ENCODE measurements at places on chromosomes 2 and 18.

- DNase-seq, result no peak
These were observed 44.3 kb downstream of the CCDC148 start for GRCh38 chr2:158412206-158412605.

GRCh38 chr18:59657012-59657411, 40.2 kb downstream of the CCBE1 start:
- no peak for DNase-seq

DNA sequence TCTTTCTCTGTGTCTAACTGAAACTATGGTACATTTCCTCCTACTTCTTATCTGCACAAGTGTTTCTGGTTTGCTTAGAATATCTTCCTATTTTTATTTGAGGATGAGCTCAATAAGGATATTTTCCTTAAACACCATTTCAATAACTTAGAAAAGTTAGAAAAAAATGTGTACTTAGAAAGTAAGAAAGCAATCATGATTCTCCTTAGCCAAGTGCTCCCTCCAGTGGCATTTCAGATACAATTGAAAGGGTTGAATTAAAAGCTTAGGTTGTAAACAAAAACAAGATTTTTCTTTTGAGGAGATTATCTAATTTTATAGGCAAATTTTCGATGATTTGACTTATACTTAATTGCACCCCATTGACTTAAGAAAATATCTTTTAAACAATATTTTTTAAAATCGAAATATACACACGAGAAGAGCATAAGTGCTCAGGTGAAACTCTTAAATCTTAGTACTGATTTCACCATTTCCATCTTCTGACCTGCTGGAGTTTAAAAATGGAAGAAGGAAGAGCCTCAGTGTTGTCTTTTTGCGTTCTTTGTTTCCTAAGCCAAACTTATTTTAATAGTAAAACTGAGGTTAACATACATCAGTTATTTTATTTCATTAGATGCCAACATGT, 26.9 kb downstream of the C18orf63 start:
- DNase-seq, result peak; percentile 72

DNA sequence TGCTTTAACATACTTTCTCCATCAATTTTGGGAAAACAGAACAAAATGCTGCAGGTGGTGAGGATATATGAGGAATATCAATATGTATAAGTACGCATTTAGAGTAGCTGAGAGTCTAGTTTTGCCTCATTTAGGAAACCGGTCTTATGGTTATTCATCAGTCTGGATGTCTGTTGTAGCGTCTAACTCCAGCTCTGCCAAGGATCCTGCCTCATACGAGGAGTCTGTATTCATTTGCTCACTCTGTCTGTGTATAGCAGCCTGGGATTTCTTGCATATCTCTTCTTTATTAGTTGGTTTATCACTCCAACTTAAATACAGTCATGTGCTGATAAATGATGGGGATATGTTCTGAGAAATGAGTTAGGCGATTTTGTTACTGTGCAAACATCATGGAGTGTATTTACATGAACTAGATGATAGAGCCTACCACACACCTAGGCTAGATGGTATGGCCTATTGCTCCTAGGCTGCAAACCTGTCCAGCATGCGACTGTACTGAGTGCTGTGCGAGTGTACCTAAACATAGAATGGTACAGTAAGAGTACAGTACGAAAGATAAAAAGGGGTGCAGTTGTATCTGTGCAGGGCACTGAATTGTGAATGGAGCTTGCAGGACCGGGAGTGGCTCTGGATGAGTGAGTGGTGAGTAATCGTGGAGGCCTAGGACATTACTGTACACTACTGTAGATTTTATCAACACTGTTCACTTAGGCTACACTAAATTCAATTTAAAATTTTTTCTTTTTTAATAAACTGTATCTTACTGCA, 148.1 kb downstream of the ZNF407 start:
- DNase-seq, result no peak

DNA sequence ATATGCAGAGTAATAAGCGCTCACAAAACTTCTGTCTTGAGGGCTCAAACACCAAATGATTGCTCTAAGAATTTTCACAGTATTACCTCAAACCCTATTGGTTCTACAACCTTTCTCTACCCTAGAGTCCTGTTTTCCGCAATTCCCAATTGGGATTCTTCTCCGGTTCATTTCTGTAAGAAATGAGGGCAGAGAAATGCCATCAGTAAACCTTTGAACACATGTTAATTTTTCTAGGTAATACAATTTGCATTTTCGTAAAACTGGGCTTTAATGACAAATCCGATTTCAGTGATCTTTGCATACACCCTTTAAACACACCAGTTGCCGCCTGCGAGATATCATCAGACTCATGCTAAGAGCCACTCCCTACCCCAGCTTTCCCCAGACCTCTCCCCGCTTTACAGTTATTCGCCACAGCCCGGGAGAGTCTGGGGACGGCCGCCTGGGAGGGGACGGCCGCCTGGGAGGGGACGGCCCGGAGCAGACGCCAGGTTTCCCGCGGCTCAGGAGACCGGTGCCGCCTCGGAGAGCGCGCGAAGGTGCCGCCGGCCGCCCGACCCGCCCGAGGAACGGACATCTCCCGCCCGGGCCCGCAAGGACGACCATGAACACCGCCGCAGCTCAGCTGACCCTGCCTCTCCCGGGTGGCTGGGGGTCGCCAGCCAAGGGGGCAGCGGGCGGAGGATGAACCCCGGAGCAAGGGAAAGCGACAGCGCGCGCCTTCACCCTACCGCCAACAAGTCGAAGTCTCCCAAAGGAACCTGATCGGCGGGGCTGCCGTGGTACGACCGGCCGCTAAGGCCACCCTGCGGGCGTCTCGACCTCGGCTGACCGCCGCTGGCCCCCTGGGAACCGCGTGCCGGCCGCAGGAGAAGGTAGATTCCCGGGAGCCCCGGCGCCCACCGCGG, 463 bp downstream of the SMC6 start:
- DNase-seq, result peak; percentile 85

DNA sequence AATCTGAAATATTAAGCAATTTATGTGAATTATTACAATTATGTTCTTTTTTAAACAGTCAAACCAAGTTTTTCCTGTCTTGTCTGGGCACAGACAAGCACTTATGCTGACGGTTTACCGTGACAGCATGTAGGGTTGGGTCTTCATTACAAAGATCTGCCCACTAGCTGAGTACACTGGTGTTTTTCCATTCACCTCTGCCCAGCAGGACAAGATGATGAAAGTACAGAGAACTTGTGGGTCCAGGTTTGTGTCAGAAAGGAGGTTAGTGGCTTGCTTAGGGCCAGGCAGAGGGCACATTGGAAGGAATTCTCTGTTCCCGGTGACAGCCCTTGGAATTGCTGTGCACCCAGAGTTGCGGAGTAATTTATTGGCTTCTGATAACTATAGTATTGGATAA, 14.0 kb downstream of the NABP1 start:
- peak; percentile 54 for DNase-seq

DNA sequence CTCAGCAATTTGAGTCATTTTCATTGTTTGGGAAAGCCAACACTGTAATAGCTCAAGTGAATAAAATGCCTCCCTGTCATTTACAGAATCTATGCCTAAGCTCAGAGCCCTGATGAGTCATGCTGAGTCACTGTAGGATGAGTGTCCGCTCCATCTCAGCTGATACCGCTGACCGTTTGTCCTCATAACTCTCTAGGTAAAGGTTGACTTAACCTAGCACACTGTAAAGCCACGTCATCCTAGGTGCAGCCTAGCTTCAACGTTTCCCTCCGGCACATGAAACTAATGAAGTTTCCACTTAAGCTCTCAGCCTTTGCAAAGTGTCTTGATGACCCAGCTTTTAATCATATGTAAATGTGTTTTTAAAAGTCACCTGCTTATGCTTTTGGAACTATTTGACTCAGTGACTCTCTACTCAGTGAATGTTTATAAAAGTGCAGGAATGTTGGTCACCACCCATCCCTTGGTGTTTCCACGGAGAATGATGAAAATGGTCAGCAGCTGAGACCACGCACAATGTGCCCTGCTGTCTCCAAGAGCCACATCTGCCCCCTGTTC, 154.0 kb downstream of the PMAIP1 start:
- no peak for DNase-seq

- no peak for DNase-seq
These were observed 271.6 kb downstream of the TDRD15 start for GRCh38 chr2:21395366-21395765.

GRCh38 chr2:102446936-102447335, 24.0 kb downstream of the IL18RAP start:
- peak; percentile 40 for DNase-seq

- DNase-seq, result no peak
These were observed 43.7 kb downstream of the CDC42EP3 start for GRCh38 chr2:37627710-37628109.

Measured in activated CD4-positive, alpha-beta T cell treated with anti-CD3 and anti-CD28 coated beads, Interleukin-2, amount 10 ng/mL, durations not matched to agents 24 days and 14 days (primary cell).